ENCODE measurements at places on chromosomes 11 and 22.

GRCh38 chr11:86952221-86952875 lies 2.8 kb downstream of the FZD4 start:
- DNase-seq: no peak

GRCh38 chr22:32745251-32745995 lies 56.1 kb upstream of the TIMP3 start:
- no peak for DNase-seq

DNA sequence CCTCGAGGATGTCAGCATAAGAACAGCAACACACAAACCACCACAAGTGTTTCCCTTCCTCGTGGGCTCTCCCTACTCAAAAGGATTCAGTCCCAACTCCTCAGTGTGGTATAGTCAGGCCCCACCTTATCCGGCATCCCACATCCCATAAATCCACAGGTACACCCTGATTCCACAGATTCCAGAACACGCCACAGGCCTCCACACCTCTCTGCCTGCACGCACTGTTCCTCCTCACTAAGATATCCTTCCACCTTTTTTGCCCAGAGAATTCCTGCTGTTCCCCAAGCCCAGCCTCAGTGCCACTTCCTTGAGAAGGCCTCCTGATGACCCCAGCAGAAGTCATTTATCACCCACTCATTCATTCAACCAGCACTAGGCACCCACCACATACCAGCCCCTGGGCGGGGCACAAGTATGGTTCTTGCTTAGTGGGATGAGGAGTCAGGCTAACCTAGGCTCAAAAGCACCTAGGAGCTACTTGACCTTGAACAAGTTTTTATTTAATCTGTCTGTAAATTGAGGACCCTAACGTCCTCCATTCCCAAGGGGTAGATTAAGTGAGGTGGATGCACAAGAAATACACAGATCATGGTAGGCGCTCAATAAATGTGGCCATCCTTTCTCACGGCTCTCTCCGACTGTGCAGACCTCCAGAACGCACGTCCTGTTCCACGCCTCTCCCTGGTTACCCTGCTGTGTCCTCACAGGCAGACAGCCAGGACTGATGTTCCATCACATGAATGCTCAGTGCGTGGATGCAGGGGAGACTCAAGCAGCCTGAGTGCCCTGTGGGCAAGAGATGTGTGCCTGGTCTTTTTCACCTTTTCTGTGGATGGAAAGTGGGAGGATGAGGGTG lies 2.1 kb upstream of the KCNJ4 start:
- no peak for DNase-seq

DNA sequence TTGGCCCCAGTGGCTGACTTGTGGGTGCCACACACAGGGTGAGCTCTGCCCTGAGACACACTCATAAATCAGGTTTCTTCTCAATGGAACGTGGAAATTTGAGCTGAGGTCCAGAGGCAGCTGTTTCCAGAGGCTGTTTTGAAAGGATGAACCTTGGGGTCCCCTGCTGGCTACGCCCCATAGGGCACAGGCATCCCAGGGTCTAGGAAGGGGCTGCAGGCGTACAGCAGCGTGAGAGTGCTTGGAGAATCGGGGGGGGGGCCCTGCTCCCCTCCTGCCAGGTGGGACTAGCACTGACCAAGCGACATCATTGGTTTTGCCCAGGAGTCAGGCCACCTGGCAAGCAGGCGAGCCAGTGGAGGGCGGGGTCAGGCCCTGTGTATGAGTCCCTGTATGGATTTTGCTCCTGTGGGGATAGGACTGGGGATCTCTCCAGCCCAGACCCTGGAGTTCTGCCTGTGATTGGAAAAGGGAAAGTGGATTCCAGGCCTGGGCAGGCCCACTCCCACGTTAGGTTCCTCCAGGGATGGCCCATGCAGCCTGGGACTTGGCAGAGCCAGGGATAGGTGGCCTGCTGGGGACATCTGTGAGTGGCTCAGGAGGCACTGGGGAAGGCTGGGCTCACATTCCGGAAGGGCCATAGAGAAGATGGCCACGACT lies 61.0 kb downstream of the FBXO7 start:
- DNase-seq: no peak

DNA sequence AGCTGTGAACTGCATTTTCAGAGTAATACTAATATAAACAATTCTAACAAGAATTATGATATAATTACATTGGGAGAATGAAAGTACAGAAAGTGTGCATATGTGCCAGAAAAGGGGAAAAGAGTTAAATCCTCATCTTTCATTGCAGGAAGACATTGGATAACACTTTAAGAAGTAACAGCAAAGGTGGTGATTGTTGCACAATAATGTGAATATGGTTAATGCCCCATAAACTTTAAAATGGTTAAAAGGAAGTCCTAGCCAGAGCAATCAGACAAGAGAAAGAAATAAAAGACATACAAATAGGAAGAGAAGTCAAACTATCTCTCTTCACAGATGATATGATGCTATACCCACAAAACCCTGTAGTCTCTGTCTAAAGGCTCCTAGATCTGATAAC lies 111.5 kb downstream of the TTC28 start:
- DNase-seq: no peak

DNA sequence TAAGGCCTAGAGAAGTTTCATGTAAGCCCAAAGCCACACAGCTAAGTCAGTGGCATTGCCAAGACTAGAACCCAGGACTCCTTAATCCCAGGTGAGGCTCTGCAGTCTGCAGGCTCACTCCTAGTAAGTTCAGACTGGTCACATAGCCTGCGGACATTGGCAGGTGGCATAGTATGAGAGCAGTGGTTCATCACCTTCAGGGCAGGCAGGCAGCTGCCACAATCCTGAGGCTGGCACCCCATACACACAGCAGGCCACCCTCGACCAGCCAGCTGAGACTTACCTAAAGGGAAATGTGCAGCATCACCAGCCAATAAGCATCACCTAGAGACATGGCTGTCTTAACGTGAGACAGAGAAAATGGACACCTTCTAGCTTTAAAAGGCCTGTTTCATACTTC lies 231.6 kb upstream of the UBASH3B start:
- no peak for DNase-seq

DNA sequence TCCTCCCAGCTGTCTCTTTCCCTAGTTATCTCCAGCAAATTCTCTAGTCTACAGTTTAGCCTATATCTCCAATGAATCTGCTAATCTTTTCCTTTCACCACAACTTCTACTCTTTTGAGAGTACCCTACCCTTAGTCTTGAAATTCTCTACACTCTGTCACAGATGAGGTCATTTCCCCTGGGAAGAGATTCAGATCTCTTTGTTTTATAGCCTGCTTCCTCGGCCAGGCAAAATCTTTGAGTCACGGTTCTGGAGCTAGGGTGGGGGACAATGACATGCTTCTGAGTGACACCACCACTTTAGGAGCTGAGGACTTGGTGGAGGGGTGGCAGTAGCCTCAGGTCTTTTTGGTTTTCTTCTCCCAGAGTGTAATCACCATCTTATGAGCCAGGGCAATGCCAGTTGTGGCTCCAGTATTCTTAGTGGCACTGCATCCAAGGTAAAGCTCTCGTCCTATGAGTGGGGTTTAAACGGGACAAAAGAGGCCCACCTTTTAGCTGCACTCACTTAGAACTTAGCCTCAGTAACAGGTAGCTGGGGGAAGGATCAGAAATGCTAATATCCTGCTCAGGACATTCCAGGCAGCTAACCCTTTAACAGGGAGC lies 98.5 kb upstream of the RRM1 start:
- DNase-seq: no peak

- no peak for DNase-seq
Measured at GRCh38 chr11:68692871-68693483, 8.6 kb downstream of the GAL start.

DNA sequence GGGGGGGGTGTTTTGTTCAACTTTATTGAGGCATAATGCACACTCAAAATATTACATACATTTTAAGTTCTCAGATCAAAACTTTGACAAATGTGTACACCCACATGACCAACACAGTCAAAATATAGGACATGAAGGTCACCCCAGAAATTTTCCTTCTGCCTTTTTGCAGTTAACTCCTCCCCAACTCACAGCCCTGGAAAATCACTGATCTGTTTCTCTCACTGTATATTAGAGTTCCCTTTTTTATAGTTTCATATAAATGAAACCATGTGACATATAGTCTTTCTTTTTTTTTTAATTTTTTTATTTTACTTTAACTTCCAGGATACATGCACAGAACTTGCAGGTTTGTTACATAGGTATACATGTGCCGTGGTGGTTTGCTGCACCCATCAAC lies 4.6 kb downstream of the TMPRSS5 start:
- DNase-seq: no peak

DNA sequence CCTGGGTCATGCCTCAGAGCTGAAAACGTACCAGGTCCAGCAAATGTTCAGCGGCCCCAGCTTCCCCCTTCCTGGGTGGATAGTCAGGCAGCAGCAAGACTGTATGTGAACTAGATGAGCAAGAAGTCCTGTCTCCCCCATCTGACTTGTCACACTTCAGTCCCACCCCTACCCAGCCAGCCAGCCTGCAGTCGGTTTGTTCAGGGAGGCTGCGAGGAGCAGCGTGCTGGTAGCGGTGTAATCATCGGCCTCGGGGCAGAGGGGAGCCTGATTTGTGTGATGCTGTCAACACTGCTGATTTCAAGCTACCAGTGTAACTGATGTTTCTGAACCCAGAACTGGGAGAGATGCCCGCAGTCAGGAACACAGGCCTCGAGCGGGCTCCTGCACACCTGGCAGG lies 9.6 kb downstream of the TMEM258 start:
- DNase-seq: no peak

DNA sequence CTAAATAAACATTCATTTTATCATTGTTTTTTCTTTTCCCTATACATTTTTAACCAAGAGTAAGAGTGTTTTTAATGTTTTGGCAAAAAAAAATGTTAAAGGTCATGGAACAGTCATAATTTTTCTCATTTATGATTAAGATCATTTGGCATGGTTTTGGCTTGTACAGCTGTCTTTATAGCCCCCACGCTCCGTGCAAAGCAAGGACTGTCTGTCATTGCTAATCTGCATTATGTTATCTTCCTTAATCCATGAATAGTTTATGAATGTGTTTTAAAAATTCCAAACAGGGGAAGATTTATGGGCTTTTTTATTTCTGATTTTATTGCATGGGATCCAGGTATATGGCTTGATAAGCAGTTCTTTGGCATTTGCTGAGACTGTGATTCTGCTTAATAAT lies 28.1 kb downstream of the PGM2L1 start:
- DNase-seq: no peak

- no peak for DNase-seq
Measured at GRCh38 chr11:7619322-7619721, 54.0 kb downstream of the CYB5R2 start.

GRCh38 chr11:84645988-84646694 lies 981.0 kb downstream of the DLG2 start:
- no peak for DNase-seq

Measured in spinal cord (tissue), 10 donors.